ENCODE measurements at places on chromosomes 11 and 22. TPM values are rescaled to one million over a fixed set of nuclear protein-coding genes. Genes with fewer than 3 reads are reported as not detected.

OR4A47 gene
- not detected for total RNA-seq

KRTAP5-2 gene
- total RNA-seq: not detected

DNA sequence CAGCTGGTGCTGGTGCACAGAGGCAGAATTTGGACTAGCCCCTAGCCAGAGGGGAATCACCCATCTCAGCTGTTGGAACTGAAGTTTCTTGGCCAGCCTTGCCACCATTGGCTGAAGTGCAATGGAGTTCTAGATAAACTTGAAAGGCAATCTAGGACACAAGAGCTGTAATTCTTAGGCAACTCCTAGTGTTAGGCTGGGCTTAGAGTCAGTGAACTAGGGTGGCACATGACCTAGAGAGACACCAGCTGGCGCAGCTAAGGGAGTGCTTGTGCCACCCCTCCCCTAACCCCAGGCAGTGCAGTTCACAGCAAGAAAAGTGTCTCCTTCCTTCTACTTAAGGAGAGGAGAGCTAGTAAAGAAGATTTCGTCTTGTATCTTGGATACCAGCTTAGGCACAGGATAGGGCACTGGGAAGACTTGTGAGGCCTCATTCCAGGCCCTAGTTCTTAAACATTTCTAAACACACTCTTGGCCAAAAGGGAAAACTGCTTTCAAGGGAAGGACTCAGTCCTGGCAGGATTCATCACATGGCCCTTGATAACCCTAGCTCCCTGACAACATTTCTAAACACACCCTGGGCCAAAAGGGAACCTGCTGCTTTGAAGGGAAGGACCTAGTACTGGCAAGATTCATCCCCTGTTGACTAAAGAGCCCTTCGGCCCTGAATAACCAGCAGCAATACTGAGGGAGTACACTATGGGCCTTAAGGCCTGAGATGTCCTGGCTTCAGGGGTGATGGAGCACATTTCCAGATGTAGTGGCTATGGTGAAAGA lies 53.4 kb downstream of the XRRA1 start:
- no peak for ATAC-seq

KIF18A gene
- total RNA-seq: 30.3 TPM

BAIAP2L2 gene
- total RNA-seq: 0.84 TPM

DNA sequence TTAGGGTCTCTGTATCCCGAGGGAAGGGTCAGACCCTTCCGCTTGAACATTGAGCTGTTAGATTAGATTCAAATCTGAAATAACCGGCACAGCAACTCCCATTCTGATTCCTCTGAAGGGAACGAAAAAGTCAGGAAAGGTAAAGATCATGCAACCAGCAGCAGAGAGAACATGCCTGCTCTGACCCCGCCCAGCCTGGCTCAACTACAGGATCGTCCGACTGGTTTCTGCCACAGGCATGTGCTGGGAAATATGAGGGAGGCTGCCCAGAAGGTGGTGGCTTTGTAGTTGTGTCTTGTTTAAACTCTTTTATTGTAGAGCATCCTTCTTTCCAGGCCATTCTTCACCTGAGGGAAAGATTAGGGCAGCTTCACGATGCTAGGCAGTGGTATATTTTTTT lies 5.0 kb upstream of the MTNR1B start:
- ATAC-seq: no peak

OR52I2 gene
- total RNA-seq: not detected

- ATAC-seq: peak; percentile 88
Measured at GRCh38 chr11:128195057-128195751, 392.2 kb downstream of the ETS1 start.

SPINDOC gene
- total RNA-seq: 26.0 TPM

VSIG10L2 gene
- not detected for total RNA-seq

XPNPEP3 gene
- 11.9 TPM for total RNA-seq

- no peak for ATAC-seq
Measured at GRCh38 chr11:120780239-120780638, 243.7 kb upstream of the TBCEL start.

DDTL gene
- 2.8 TPM for total RNA-seq

DNA sequence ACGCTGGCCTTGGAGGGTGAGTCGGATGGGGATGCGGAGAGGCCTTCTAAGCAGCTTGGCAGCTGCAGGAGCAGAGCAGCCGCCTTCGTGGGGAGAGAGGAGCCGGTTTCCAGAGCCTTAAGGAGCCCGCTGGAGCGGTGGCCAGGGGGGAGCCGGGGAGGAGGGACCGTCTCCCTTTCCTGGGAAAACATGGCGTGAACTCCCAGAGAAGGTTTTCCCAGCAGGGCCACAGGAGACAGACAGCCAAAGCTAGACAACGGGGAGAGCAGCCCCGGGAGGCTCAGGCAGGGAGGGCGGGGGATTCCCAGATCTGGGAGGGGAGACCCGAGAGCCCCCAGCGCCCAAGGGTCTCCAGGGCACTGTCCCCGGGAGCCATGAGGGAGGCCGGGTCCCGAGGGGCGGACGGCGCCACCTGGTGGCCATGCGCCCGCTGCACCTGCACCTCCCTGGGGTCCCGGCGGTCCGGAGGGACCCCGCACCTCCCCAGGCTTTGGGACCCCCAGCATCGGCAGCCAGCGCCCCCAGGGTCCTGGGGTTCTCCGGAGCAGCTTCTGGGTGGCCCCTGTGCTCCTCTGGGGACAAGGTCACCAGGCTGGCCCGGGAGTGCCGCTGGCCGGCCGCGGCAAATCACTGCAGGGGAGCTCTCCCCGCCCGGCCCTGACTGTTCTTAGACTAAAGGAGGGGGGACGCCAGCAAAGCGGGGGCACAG lies 2.4 kb upstream of the SYT8 start:
- ATAC-seq: peak; percentile 72

- ATAC-seq: no peak
Measured at GRCh38 chr22:49284056-49284784, 543.5 kb downstream of the BRD1 start.

DNA sequence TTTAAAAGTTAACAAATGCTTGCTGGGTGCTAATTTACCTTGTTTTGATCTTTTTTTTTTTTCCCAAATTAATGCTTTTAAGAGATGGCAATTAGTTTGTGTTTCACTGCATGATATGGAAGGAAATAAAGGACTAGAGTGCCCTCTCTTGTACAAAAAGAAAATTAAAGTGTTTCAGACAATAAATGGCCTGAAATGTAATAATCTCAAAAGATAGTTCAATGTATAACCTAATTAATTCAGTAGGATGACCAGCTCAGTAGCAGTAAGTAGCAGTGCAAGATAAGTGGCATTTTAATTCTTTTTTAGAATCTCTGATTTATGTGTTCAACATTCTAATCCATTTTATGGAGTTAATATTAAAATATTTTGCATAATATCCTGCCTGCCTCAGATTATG lies 39.9 kb upstream of the MYO18B start:
- ATAC-seq: no peak

GRCh38 chr22:41902016-41902415 lies 12.9 kb downstream of the SHISA8 start:
- no peak for ATAC-seq

GRCh38 chr11:2195756-2196088 lies 24.1 kb upstream of the TH start:
- no peak for ATAC-seq

TMEM191B gene
- total RNA-seq: 11.0 TPM

- ATAC-seq: no peak
Measured at GRCh38 chr22:25083807-25084200, 115.9 kb upstream of the CRYBB3 start.

DNA sequence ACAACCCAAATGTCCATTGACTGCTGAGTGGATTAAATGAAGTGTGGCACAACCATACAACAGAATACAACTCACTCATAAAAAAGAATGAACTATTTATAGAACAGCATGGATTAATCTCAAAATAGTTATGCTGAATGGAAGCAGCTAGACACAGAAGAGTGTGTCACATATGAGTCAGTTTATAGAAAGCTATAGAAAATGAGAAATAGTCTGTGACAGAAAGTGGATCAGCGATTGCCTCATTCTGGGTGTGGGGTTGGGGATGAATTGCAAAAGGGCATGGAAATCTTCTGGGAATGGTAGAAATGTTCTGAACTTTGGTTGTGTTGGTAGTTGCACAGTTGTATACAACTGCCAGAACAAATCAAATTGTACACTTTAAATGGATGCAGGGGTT lies 37.4 kb downstream of the PRR5L start:
- peak; percentile 47 for ATAC-seq

DNA sequence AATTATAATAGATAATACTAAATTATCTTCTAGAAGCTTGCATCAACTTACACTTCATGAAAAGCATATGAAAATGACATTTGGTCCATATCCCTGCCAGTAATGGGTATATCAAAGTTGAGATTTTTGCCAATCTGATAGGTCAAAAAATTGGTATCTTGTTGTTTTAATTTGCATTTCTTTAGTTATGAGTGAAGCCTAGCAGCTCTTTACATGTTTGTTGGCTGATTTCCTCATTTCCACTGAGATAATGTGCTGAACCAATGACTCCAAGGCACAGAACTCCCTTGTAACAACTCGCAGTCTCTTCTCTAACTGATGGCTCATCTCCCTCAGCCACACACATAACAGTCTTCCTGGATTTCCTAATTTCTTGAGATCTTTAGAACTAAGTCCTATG lies 175.3 kb upstream of the SESN3 start:
- no peak for ATAC-seq
